ENCODE measurements at places on chromosomes 6 and 20.

- DNase-seq = no peak
Observed at GRCh38 chr20:44758247-44759101, 12.8 kb downstream of the KCNK15 start.

- peak; percentile 25 for DNase-seq
Observed at GRCh38 chr6:28081486-28081751, 1.1 kb downstream of the ZNF165 start.

DNA sequence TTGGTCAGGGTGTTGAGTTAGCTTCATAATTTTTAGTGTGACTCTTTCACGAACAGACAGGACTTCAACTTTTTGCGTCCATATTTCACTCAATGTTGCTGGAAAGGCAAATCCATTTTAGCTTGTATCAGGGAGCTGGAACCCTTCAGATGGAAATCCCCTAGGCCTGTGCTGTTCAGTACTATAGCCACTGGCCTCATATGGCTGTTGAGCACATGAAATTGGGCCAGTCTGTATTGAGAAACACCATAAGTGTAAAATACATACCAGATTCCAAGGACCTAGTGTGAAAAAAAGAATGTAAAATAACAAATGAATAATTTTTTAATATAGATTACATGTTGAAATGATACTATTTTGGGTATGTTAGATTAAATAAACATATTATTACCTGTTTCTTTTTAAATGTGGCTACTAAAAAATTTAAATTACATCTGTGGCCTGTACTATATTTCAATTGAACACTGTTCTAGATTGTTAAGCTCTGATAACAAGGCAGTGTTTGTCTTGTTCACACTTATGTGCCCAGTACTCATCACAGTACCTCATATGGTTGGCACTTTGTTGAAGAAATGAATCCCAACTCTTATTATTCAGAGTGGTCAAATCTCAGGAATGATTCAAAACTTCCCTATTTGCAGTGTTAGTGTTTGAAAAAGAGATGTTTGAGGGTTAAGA is 34.3 kb downstream of the CTNNBL1 start:
- DNase-seq = no peak

GRCh38 chr6:44238687-44239350 is 8.1 kb upstream of the HSP90AB1 start:
- no peak for DNase-seq

GRCh38 chr6:44742828-44743372 is 355.4 kb downstream of the CDC5L start:
- no peak for DNase-seq

DNA sequence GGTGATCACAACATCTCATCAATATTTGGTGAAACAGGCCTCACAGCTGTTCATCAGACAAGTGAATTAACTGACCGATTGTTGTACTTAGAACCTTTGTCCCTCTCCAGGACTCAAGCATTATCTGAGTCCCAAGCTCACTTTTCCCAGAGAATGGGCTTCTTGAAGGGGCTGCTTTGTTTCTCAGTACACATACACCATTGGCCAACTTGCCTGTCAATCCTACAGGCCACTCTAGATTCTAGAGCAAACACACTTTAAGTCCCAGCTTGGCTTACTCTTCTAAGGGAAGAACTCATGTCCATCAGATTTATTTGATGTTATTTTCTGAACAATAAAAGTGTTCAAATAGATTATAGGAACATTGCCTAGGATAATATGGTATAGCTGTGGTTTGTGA is 249.5 kb downstream of the BCKDHB start:
- DNase-seq = no peak

DNA sequence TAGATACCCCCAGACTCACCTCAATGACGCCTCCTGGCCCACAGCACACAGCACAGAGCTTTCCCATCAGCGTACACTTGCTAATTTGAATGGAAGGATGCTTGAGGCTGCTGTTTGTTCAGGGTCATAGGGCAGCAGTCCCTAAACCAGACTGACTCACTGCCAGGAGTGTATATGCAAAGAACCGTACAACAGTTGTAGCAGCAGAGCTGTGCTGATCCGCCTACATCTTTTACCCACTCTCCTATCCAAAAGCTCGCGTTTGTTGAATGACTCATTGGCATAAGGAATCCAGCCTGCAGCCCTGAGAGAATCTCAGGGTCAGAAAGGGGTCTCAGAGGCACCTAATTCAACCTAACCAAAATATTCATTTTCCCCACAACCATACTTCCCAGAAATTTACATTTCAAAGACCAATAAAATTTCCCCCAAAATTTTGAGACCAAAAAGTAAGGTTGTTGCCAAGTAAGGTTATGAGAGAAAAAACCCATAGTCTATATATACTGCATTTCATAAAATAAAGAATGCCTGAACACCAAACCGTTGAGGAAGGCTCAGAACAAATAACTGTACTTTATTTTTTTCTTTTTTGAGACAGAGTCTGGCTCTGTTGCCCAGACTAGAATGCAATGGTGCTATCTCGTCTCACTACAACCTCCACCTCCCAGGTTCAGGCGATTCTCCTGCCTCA is 35.3 kb upstream of the CCND3 start:
- no peak for DNase-seq

DNA sequence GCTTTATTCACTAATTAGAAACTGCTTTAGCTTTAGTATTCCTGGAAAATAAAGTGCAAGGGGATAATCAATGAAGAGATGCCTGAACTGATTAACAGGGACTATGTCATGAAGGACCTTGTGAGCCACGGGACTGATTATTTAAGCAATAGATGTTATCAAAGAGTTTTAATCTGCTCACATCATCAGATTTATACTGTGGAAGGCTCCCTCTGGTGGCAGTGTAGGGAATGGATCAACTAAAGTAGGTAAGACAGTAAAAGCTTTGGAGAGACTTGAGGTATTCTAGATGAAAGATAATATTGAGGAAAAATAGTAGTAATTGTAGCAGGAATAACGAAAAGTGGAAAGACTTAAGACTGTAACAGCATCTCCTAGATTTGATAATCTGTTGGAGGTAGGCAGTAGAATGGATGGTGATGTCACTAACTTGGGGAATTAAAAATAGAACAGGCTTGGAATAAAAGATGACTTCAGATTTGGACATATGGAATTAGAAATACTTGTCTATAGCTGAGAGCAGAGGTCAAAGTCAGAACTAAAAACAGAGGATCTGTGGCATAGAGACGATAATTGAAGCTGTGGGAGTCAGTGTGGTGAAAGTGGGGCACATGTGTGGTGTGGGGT is 80.3 kb upstream of the HTR1E start:
- peak; percentile 35 for DNase-seq

DNA sequence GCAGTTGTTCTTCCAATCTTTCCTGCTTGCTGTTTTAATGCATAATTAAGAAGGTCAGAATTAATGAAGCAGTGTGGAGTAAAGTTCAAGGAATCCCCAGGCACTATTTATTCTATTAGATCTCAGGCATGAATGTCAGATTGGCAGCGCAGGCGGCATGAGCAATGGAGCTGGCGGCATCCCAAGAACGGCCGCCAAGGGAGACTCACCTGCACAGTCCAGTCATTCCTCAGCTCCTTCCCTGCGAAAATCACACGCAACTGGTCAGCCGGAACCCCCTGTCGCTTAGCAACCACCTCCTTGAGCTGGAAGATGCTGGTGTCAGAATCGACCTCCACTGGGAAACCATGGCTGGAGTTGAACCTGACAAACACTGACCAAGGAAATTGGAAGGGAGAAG is 284.5 kb downstream of the PRKN start:
- no peak for DNase-seq

DNA sequence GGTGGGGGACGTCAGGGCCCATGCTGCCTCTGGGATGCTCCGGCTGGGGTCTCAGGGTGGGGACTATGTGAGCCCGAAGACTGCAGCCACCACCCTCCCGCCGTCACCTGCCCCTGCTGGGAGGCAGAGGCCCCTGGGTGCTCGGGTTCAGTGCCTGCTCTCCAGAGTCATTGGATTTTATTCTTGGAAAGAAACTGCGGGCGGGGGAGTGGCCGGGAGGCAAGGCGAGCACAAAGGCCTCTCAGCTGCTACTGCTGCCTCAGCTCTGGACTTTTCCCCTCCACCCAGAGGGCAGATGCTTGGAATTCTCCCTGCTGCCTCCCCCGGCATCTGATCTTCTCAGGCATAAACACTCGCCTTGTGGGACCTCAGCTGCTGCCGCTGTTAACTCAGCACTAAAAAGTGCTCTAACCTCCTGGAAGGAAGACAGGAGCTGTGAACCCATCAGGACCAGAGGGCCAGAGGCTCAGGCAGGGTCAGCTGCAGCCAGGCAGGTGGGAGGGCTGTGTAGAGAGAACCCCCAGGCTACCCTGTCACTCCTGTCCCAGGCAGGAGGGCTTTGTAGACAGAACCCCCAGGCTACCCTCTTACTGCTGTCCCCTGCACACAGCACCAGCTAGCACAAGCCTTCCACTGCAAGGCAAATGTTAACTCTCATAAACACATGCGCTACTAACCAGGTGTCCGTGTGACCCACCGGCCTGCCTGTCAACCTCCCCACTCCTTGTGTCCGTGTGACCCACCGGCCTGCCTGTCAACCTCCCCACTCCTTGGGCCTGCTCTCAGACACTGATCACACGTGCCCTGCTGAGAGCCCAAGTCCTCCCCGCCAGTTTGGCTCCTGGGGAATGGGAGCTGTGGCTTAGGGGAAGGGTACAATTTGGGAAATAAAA is 9.4 kb upstream of the FRMD1 start:
- no peak for DNase-seq

DNA sequence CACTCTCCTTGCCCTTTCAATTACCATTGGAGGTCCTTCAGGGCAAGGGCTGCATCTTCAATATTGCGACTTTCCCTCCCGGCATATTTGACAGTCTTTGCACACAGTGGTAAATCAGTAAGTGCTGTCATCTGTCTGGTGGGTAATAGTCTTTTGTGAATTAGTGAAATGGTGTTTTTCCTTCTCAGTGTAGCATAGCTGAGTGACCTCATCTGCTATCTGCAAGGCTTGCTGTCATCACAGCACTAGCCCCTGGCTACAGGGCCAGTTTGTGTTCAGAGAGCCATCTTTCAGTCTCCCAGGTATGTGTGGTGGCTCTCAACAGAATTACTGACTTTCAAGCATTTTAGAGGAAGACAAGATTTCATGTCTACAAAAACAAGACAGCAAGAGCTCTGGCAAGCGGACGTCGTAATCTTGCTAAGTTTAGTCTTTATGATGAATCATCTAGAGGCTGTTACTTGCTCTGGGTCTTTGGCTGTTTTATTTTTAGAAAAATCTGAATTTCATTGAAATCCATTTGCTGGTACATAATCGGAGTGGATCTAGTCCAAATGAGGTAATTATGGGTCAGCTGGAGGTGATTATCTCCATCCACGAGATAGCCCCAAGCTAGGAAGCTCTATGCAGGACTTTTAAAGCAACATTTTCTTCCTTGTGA is 528.9 kb downstream of the EPM2A start:
- no peak for DNase-seq
